ENCODE measurements at places on chromosomes 7 and 10.

- peak; percentile 62 for DNase-seq
Observed at GRCh38 chr10:66555061-66555460, 370.8 kb upstream of the LRRTM3 start.

DNA sequence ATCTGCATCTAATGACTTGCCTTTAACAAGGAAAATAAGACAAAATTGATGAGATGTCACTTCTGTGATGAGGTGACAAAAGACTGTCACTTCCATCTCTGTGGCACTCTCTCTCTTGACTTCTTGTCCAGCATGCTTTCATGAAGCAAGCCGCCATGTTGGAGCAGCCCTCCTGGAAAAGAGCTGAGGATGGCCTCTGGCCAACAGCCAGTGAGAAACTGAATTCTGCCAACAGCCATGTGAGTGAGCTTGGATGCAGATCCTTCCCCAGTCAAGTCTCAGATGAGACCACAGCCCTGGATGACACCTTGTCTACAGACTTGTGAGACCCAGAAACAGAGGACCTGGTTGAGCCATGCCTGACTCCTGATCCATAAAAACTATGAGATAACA, 412.6 kb upstream of the SHH start:
- DNase-seq = no peak

GRCh38 chr10:13414855-13415254, 66.8 kb upstream of the SEPHS1 start:
- DNase-seq = peak; percentile 34

DNA sequence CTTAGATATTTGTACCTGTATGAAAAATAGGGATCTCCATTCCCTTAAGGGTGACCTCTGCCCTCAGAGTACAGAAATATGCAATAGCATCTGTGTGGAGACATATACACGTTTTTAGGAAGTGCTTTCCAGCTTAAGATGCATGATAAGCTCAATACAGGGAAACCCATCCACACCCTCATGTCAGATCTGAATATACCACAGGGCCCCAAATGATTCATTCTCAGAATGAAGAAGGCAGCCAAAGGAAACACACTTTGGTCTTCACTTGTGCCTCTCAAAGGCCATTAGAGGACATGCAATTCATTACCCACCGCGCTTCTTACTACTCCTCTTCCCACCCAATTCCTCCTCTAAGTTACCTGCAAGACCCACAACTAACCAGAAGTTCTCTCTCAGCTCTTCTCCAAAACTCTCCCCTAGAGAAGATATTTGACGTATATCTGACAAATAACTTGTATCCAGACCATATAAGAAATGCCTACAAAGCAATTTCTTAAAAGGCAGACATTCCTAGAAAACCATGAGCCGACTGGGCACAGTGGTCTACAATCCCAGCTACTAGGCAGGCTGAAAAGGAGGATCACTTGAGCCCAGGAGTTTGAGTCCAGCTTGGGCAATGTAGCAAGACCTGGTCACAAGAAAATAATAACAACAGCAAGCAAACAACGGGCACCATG, 103.0 kb downstream of the OAT start:
- DNase-seq = no peak

DNA sequence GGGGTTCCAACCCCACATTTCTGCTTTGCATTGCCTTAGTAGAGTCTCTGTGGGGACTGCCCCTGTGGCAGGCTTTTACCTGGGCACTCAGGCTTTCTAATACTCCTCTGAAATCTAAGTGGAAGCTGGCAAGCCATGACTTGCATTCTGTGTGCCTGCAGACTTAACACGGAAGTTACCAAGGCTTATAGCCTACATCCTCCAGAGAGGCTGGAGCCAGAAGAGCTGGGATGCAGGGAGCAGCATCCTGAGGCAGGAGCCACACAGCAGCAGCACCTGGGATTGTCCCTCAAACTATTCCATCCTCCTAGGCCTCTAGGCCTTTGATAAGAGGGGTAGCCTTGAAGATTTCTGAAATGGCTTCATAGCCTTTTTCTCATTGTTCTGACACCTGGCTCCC, 22.1 kb upstream of the ABCC2 start:
- DNase-seq = no peak

GRCh38 chr10:56028298-56029132, 332.5 kb downstream of the ZWINT start:
- no peak for DNase-seq

DNA sequence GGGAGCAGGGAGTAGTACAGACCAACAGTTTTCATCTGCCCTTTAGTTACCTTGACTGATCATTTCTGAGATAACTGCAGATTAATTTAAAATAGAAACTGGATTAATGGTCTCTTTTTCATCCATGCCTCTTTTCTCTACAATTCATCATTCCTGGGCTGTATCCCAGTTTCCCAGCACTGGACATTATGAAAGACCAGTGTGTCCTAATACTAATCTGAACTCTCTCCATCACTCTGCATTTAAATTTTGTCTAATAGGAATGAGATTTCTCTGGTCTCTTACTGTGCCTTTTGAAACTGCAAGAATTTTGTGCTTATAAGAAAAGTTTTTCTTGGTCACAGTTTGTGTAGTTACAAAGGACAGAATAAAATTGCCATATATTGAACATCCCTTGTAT, 12.7 kb downstream of the PLEKHA8 start:
- no peak for DNase-seq

DNA sequence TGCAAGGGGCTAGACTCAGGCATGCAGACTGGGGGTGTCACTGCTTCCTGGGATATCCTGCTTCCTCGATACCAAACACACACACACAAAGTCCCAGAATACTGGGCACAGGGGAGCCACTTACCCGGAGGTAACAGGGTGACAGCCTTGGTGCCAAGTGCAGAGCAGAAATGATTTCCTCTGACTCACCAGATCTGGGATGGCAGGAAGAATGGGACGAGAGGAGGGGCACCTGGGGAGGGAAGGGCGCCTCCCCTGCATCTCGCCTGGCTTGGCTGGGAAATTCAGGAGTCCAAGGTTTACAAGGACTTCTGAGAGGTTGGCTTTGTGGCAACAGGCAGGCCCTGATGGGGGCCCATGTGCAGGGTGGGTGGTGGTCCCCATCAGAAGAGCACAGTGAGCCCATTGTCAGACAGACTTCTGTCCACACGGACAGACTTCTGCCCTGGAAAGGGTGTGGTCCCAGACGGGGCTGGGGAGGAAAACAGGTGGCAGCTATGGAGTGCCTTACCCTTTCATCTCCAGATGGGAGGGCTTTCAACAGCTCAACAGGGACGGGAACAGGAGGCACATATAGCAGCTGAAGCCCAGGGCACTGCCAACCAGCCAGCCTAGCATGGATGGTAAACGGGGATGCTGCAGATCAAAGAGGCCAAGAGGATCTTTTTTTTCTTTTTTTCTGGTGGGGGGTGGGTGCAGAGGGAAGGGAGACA, 9.7 kb upstream of the CCL24 start:
- DNase-seq = no peak

DNA sequence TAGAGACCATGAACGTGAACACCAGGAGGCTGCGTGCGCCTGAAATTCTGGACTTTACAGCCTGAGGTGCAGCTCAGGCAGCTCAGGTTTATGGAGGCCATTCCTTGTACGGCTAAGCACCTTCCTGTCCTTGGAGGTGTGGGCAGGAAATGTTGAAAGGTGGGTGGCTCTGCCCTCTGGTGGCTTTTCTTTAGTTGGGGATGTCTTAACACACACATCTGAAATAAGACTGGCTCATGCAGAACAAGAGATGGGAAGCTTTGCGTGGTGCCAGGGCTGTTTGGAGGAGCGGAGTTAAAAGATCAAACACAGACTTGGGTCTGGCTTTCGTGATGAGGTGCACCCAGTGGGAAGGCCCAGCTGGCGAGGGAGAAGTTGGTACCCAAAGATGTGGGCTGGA, 64.1 kb downstream of the DOCK1 start:
- DNase-seq = peak; percentile 19

DNA sequence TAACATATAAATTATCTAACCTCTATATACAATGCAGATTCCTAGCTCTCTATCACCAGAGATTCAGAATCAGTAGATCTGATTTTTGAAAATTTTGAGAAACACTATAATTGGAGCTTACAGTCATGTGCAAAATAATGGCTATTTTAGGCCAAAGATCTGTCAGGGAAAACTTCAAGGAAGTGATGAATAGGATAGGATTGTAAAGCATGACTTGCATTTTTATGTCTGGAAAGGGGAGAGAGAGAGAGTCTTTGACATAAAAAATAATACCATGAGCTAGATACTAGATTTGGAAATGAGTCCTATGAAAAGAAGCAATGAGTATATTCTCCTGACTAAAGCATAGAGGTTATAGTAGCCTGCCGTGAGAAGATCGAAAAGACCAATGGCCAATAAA, 181.1 kb downstream of the SDHAF3 start:
- peak; percentile 73 for DNase-seq

GRCh38 chr7:76278540-76278939, 23.9 kb upstream of the HSPB1 start:
- no peak for DNase-seq

GRCh38 chr10:14382022-14382421, 51.3 kb upstream of the FRMD4A start:
- DNase-seq = peak; percentile 33

DNA sequence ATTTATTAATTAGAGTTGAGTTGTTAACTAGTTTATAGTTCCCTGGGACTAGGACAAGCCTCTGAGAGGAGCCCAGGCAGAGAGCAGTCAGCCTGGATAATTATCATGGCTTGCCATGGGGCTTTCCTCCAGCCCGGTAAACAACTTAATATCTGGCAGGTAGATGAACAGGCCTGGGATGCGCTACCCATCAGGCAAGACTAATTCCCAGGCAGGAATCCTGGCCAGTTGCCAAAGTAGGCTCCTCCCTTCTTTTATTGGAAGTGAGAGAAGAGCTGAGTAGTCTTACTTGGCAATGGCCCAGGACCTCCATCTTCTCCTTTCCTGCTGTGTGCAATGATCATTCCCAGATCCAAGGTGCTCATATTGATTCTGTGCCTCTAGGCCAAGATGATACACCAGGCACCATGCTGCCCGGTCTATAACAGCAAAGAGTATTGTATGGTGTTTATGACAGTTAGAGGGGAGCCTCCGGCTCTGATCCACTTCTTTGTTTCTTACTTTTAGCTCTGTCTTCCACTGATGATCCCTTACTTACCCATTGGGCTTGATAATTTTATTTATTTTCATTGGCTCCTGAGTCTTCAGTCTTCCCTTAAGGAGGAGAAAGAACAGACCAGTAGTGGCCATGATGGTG, 408.7 kb downstream of the REEP3 start:
- no peak for DNase-seq

Measured in iris pigment epithelial cell (primary cell).